H7 (cell line): ENCODE measurements at places on chromosomes 1 and 21. TPM values are rescaled to one million over a fixed set of nuclear protein-coding genes. Genes with fewer than 3 reads are reported as not detected.
A peak's percentile ranks its signal among the peaks of the same experiment; 100 is the strongest.

GRCh38 chr1:10768552-10768951, 27.9 kb downstream of the CASZ1 start:
- DNase-seq, result no peak

GRCh38 chr1:203628201-203629015, 1.8 kb downstream of the ATP2B4 start:
- peak; percentile 88 for DNase-seq

DNA sequence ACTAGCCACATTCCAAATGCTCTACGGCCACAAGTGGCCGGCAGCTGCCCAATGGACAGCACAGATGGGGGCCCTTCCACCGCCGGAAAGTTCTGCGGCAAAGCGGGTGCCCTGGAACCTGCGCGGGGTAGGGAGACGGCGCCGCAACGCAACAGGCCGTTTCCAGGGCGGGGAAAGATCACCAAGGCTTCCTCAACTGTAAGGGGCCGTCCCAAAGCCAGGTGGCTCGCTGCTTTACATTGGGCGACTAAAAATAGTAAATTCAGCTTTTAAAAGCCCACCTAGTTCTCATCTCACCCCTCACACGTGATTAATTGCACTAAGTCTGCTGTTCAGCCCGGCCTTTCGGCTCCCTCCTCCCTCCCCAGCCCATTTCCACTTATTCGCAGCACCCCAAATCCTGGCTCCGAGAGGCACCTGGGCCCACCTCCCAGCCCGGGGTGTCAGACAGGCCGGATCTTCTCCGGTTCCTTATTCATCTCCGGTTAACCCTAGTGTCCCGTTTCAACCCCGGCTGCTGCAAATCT, 643 bp downstream of the CFAP298 start:
- peak; percentile 57 for DNase-seq

DNA sequence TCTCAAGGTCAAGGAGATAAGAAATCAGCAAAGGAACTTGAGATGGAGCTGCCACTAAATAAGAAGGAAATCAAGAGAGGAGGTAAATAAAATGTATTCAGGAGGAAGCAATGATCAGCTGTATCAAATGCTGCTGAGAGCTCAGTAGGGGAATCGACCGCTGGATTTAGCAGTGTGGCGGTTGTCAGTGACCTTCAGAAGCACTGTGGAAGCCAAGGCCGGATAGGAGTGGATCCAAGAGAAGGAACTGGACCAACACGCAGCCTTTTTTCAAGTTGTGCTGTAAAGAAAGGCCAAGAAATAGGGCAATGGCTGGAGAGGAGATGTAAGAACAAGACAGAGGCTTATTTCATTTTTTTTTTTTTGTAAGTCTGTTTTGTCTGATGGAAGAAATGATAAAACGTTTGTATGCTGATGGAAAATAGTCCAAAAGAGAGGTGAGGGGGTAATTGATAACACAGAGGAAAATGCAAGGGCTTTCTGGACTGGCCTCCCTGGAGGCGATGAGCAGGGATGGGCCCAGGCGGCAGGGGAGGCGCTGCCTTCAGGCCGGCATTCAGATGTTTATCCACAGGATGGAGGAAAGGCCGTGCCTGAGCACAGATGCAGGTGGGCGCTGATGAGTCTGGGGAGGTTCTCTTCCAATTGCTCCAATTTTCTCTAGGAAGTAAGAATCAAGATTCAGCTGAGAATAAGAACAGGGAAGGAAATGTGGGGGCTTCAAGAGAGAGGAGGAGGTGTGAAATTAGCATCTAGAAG, 17.5 kb upstream of the FAM43B start:
- no peak for DNase-seq

Gene OR6Y1
- total RNA-seq, result not detected in 2 replicates

Gene CD1D
- total RNA-seq, result 5.9 and 6.4 TPM in 2 replicates

Gene FCRL1
- not detected in 2 replicates for total RNA-seq

Gene KLF17
- total RNA-seq, result not detected in 2 replicates
